Cerebellar nuclear complex (tissue), 1 donor: ENCODE measurements at places on chromosomes 13 and 19.

DNA sequence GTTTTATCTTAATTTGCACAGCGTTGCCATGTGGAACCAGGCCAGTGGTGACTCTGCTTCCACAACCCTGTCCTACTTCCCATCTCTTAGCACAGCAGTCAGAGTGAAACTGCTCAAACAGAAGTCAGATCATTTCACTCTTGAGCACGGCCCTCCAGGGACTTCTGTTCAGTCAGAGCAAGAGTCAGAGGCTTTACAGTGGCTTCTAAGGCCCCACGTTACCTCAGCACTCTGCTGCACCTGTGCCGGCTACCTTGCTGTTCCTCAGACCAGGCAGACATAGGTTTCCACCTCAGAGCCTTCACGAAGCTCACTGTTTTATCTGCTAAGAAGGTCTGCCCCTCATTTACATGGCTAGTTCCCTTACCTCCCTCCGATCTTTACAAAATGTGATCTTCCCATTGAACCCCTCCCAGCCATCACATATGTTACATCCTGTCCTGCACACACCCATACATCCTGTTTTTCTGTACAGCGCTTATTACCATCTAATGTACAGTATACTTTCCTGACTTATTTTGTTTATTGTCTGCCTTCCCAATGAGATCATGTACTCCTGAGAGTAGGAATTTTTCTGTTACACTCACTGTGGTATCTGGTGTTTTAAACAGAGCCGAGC lies 41.6 kb downstream of the TM9SF2 start:
- no peak for DNase-seq

DNA sequence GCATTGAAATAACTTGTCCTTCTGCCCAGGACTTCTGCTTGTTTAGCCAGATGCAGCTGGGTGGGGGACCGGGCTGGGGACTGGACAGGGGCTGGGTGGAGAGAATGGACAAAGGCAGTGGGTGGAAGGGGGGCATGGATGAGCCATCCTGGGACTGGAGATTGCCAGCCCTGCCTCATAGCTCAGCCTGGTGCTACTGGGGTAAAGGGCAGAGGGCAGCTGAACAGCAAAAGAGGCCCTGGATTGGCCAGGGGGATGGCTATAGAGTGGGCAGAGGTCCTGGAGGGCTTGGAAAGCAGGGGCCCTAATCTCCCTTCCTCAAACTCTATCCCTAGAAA lies 17.7 kb upstream of the PLAUR start:
- DNase-seq: no peak

- no peak for DNase-seq
Observed at GRCh38 chr13:48965736-48966135, 10.0 kb upstream of the FNDC3A start.

- DNase-seq: no peak
Observed at GRCh38 chr19:38298821-38299680, 5.0 kb upstream of the C19orf33 start.

DNA sequence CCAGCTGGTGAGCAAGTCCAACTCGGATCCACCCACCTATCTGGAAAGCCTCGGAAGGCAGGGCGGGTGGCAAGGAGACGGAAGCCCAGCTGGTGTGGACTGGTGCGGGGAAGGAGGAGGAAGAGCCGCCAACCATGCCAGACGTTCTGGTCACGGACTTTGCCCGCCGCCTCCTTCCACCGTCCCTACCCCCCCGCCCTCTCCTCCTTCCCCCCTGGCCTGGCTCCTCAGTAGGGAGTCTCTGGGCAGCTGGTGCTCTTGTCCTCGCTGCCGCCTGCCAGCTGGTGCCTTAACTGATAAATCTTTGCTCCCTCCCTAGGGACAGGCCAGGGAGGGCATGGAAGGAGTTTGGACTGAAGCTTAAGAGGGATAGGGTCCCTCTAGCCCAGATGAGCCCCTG lies 4.8 kb downstream of the SYNGR4 start:
- DNase-seq: no peak

- DNase-seq: peak; percentile 44
Observed at GRCh38 chr13:30421093-30422053, 920 bp upstream of the UBE2L5 start.

DNA sequence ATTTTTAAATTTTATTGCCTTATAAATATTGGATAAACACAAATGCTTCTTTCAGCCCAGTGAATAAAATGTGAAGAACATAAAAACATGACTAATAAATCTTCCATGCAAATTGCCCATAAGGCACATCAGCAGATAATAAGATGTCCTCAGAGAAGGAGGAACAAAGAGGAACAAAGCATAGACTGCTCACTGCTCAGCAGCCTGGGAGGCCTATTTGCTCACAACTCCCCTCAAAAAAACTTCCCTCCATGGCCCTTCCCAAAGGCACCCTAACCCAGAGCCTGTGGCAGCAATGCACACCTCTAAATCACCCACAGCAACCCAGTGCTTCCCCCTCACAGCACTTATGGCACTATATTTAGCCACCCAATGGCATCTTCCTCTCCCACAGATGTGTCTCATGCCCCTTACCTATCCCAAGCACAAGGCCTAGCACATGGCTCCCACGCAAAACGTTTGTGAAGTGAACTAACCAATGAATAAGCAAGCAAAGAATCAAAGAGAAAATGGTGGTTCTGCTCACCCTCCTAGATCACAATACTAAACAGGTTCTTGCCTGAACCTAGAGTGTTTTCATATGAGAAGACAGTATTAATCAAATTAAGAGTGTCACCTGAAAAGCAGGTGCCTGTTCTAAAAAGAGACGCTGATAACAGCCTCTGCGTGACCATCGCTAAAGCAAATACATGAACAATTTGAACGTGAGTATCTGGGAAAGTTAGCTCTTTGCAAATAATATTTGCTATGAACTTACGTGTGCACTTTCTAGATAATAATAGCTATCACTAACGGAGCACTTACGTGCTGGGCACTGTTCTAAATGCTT lies 96.9 kb downstream of the TBC1D4 start:
- DNase-seq: no peak

DNA sequence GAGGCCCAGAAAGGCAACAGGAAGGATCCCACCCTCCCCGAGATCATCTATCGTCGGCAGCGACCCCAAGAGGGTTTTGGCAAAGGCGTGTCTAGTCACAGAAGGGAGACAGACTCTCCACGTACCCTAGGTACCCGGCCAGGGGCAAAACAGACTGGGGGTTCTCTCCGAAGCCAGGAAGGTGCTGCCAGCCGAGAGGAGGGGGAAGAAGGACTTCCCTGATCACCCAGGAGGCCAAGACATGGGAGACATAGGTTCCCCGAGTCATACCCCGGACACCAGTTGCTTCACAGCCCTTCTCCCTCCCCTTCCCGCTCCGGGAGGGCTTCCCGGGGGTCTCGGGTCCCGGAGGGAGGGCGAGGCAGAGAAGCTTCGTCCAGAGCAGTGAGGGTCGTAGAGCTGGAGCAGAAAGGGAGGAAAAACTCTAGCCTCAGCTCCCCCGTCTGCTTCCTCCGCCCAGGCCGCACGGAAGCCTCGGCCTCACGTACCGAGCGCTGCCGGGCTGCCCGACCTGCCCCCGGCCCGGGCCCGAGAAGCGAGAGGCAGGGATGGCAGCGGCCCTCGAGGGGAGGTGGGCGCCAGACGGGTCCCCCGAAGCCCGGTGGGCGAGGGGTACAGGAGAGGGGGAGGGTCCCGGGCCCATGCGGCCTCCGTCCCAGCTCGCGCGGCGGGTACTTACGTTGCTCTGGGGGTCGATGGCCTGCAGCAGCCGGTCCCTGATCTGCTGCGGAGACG lies 644 bp downstream of the MED26 start:
- DNase-seq: no peak

- DNase-seq: no peak
Observed at GRCh38 chr13:40275636-40276035, 390.8 kb downstream of the FOXO1 start.

DNA sequence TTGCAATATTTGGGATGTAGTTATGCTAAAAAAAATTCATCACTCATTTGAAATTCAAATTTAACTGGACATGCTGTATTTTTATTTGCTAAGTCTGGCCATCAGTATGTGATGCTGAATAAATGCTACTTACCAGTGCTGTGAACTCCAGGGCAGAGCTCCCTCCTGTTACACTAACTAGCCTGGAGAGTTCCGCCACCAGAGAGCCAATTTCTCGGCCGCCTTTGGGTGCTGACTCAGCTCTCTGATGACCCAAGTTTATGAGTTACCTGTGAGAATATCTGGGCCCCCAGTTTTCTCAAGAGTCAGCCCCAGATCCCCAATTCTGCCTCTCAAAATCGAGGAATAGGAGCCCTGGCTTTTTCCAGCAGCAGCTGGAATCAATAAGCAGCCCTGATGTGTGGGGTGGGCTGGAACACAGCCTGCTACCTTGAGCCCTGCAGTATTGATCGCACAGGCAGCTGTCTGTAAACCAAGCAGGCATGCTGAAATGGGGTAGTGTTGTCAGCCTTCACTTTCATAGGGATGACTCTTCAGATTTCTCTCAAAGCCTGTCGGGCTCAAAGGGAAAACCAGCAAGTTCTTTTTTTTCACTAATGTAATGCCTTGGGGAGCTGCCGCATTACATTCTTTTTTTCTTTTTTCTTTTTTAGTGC lies 113.7 kb downstream of the DNAJC15 start:
- DNase-seq: no peak

GRCh38 chr13:98214707-98215106 lies 37.6 kb upstream of the RNF113B start:
- DNase-seq: no peak

- DNase-seq: peak; percentile 84
Observed at GRCh38 chr19:55528030-55528803, 8.7 kb downstream of the SBK2 start.

DNA sequence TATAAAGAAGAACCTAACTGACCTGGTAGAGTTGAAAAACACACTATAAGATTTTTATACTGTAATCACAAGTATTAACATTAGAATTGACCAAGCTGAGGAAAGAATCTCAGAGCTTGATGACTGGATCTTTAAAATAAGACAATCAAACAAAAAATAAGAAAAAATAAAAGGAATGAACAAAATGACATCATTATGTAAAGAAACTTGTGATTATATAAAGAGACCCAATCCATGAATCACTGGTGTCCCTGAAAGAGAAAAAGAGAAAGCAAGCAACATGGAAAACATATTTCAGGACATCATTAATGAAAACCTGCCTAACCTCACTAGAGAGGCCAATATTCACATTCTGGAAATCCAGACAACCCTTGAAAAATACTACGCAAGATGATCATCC lies 822.5 kb upstream of the SLITRK5 start:
- no peak for DNase-seq

DNA sequence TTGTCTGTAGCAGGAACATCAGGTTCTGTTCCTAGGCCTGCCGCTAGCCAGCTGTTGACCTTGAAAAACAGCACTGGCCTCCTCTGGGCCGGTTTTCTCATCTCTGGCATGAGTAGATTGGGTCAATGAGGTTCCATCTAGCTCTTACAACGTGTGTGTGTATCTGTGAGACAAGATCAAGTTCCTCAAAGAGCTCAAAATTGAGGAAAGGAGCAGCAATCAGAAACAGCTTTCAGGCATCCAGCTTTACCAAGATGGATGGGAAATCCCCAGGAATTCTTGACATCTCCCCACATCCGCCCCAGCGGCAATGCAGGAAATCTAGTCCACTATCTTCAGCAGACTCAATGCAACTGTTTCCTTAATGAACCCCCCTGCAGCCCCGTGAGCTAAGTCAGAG lies 4.9 kb downstream of the FLT1 start:
- DNase-seq: no peak
